K562 (cell line): ENCODE measurements at places on chromosomes 1 and 21.

DNA sequence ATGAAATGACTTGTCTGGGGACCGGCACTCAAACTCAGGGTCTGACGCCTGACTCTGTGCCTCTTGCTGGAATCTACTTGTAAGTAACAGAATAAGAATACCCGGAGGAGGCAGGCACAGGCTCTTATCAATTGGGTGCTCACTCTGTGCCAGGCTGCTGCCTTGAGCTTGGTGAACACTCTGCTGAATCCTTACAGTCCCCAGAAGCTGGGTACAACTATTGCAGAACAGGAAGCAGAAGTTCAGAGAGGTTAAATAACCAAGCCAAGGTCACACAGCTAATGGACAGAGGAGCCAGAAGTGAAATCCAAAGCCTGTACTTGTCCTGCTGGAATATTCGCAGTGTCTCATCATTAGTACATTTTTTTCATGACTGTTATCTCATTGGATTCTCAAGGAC is 86.0 kb downstream of the EPHB2 start:
- no peaks in the 10 kb centered on the region; the same call in 2 of the 3 replicates for H3K4me1 ChIP-seq
- DNase-seq, result no peak
- H3K27ac ChIP-seq, result no peak overlapping the region
- no peaks in the 10 kb centered on the region for H3K36me3 ChIP-seq
- H3K4me3 ChIP-seq, result no peak overlapping the region

- H3K27ac ChIP-seq, result no peak overlapping the region
- no peak overlapping the region for H3K4me3 ChIP-seq
These were observed 63.9 kb upstream of the CYP2J2 start for GRCh38 chr1:59990470-59990869.

DNA sequence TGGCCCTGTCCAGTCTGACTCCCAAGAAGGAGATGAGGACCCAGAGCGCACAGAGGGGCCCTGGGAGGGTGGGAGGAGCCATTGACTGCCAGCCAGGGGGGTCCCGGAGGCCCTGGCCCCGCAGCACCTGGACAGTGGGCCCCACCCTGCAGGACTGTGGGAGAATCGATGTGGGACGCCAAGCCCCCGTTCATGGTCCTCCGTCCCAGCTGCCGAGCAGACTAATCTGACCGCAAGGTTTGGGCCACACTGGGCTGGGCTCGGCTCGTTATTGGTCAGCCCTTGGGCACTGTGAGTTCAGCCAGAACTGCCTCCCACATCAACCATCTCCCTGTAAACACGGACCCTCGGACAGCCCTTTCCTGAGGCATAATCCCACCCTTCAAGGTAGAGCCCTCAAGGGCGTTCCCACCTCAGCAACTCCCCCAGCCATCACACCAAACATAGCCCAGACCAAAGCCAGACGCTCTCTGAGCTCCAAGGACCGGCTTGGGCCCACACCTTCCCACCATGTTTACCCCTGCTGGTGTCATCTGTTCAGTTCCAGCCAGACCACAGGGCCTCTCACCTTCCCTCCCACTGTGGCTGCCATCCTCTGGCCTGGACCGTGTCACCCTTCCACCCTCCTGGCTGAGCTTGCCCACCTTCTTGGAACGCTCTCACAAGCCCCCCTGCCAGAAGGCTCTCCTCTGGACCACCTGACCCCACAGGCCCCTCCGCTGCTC is 16.2 kb upstream of the POFUT2 start:
- H3K4me1 ChIP-seq, result peaks cover 29% of the 10 kb centered on the region
- H3K36me3 ChIP-seq, result no peaks in the 10 kb centered on the region
- DNase-seq, result no peak
- no peak overlapping the region for H3K27ac ChIP-seq
- no peak overlapping the region for H3K4me3 ChIP-seq
- H3K27me3 ChIP-seq, result no peaks in the 10 kb centered on the region; the same call in 2 of the 3 replicates

DNA sequence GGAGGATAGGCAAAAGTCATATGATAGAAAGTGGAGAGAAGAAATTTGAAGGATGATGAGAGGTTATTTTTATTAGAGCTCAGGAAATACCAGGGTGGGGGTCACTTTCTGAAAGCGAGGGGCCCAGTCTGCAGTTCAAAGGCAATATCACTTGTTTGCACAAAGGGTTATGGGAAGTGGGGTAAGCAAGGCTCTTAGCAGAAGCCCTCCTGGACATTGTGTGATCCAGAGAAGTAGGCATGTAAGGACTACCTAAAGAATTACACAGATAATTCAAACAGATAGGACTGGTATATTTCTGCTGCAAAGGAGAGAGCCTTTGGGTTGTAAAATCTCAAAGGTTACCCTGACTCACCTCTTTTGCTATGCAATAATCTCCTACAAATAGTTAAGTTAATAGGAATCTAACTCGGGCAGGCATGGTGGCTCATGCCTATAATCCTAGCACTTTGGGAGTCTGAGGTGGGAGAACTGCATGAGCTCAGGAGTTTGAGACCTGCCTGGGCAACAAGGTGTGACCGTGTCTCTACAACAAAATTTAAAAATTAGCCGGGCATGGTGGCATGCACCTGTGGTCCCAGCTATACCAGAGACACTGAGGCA is 25.2 kb upstream of the PRRC2C start:
- H3K27me3 ChIP-seq, result peaks cover 16% of the 10 kb centered on the region
- no peak overlapping the region for H3K4me3 ChIP-seq
- H3K36me3 ChIP-seq, result no peaks in the 10 kb centered on the region
- no peaks in the 10 kb centered on the region for H3K4me1 ChIP-seq

GRCh38 chr1:150321826-150322166 is 463 bp downstream of the PRPF3 start:
- H3K4me1 ChIP-seq, result peaks cover 5% of the 10 kb centered on the region
- DNase-seq, result no peak
- peak overlapping the region; percentile 92 for H3K4me3 ChIP-seq
- H3K36me3 ChIP-seq, result peaks cover 37% of the 10 kb centered on the region

- no peaks in the 10 kb centered on the region for H3K27me3 ChIP-seq
- no peak overlapping the region for H3K27ac ChIP-seq
- DNase-seq, result no peak
These were observed 2.8 kb upstream of the INPP5B start for GRCh38 chr1:37949524-37950152.

DNA sequence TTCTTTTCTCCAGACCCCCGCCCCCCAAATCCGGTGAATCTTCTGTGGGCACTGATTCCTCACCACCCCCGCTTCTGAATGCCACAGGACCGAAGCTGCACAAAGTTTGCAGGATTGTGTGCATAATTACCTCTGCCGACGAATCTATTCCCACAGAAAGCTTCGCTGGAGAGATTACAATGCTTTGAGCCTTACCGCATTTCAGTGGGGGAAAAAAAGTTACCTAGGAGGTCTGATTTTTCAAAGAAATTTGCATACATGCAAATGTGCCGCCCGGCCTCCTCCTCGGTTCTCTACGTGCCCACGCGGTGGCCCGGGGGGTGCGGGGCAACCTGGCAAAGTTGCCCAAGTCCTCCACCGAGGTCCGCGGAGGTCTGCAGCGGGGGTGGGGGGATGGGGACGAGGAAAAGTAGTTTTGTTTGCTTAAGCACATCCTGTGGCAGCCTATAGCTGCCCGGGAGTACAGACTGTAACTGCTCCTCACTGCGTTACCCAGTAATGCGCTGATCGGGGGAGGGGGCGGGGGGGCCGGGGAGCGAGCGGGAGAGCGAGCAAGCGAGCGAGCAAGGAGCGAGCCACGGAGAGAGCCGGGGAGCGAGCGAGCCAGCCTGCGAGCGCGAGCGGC is 563 bp upstream of the NFIA start:
- H3K27me3 ChIP-seq, result no peaks in the 10 kb centered on the region
- H3K4me1 ChIP-seq, result peaks cover 41% of the 10 kb centered on the region
- DNase-seq, result no peak
- peak overlapping the region; percentile 71; the same call in 2 of the 3 replicates for H3K27ac ChIP-seq

DNA sequence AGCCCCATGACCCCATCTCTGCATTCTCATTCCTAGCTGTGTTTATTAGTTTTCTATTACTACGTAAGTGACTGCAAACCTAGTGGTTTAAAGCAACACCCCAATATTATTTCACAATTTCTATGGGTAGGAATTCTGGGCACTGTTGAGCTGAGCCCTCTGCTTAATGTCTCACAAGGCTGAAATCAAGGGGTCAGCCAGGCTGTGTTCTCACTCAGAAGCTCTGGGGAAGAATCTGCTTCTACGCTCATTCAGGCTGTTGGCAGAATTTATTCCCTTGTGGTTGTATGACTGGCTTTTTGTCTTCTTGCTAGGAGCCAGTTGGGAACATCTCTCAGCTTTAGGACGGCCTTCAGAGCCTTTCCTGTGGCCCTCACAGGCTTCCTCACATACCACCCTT is 181.0 kb downstream of the GIPC2 start:
- no peak overlapping the region for H3K27ac ChIP-seq
- no peaks in the 10 kb centered on the region for H3K36me3 ChIP-seq
- no peaks in the 10 kb centered on the region for H3K4me1 ChIP-seq
- DNase-seq, result no peak
- no peaks in the 10 kb centered on the region for H3K27me3 ChIP-seq
- H3K4me3 ChIP-seq, result no peak overlapping the region

DNA sequence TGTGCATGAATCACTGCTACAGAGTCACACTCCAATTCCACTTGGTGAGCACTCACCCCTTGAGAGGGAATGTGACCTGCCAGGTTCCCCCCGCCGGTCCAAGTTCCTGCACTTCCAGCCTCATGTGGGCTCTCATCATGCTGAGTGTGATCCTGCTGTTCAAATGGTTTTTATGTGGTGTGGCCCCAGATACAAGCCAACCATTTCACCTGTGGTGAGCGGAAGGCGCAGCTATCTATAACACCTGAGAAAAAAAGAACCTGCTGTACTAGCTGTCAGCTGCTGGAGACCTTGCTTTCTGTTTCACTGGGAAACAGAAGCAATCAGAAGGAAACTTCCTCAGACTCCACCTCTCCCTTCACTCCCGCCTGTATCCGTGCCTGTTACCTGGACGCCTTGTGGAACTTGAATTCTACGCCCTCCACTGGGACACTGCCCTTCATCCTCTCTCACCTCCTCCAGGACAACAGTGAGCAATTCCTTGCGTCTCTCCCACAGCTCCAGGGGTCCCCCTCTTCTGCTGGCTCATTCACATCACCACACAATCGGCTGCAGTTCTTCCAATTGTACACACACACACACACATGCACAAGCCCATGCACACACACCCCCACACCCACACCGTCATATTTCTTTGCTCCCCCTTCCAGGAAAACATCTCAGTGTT is 64.4 kb upstream of the RPL11 start:
- H3K4me1 ChIP-seq, result 0 out of 3 replicates have a peak, but pooled peaks cover 2% of the 10 kb centered on the region
- H3K27me3 ChIP-seq, result peaks cover 27% of the 10 kb centered on the region
- no peak for DNase-seq
- H3K27ac ChIP-seq, result no peak overlapping the region
- no peak overlapping the region for H3K4me3 ChIP-seq

GRCh38 chr1:215018555-215018954 is 64.0 kb upstream of the KCNK2 start:
- no peak overlapping the region for H3K27ac ChIP-seq
- H3K27me3 ChIP-seq, result no peaks in the 10 kb centered on the region
- no peak overlapping the region for H3K4me3 ChIP-seq
- DNase-seq, result no peak

GRCh38 chr1:203495845-203496244 is 1.9 kb downstream of the OPTC start:
- DNase-seq, result no peak
- no peak overlapping the region for H3K27ac ChIP-seq
- peaks cover 55% of the 10 kb centered on the region for H3K27me3 ChIP-seq
- no peaks in the 10 kb centered on the region for H3K4me1 ChIP-seq

- H3K4me3 ChIP-seq, result no peak overlapping the region
- DNase-seq, result no peak
- H3K4me1 ChIP-seq, result peaks cover 65% of the 10 kb centered on the region
These were observed 54.2 kb downstream of the SLC19A1 start for GRCh38 chr21:45487891-45488600.

DNA sequence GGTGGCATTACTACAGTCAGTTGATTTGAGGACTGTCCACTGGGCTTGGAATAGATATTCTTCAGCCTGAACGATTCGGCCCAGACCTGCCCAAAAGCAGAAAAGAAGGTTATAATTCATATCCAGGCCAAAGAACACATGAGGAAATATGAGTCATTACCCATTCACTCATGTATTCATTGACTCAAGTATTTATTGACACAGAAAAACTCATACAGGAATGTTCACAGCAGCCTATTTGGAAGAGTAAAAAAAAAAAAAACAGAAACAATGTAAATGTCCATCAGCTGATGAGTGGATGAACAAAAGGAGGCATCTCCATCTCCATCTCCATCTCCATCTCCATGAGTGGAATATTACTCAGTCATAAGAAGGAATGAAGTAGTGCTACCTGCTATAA is 15.9 kb downstream of the ZMYND12 start:
- DNase-seq, result no peak
- no peaks in the 10 kb centered on the region for H3K4me1 ChIP-seq
- H3K27ac ChIP-seq, result no peak overlapping the region
- H3K4me3 ChIP-seq, result no peak overlapping the region
- no peaks in the 10 kb centered on the region for H3K36me3 ChIP-seq
- peaks cover 40% of the 10 kb centered on the region for H3K27me3 ChIP-seq

GRCh38 chr1:35443768-35444518 is 113.3 kb downstream of the KIAA0319L start:
- H3K27me3 ChIP-seq, result no peaks in the 10 kb centered on the region
- H3K27ac ChIP-seq, result no peak overlapping the region
- peaks cover 83% of the 10 kb centered on the region for H3K36me3 ChIP-seq
- no peak overlapping the region for H3K4me3 ChIP-seq

DNA sequence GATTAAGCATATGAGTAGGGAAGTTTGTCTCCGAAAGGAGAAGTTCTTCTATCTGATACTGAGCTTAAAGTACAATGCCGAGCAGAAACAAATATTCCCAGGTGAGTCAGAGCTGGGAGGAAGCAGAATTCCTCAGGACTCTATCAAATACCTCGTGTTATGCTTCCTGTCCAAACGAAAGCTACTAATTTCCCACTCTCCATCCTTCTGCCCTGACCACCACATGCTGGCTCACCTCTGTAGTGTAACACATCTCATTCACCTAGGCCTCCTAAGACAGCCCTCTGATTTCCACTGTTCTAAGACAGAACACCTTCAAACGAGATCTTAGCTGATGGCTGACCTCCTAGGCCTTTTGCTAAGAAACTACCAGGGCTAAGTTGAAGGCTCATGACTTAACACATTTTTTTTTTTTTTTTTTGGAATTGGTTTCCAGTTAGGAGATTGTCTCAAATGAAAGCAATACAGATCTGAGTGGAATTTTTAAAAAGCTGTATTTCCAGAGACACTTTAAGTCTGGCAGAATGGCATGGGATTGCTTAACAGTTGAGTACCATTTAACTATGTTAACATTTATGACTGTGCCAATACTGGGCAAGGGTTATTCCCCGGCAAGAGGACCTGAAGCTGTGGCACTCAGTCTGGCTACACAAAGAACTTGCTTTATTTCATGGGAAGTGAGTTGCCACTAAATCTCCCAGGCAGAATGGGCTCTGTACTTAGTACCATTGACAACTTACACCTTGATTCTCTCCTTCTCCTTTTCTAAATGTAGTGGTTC is 583.4 kb downstream of the DPYD start:
- H3K4me3 ChIP-seq, result no peak overlapping the region
- H3K36me3 ChIP-seq, result no peaks in the 10 kb centered on the region
- DNase-seq, result no peak

GRCh38 chr1:206005778-206006180 is 2.6 kb upstream of the RAB7B start:
- no peak overlapping the region for H3K4me3 ChIP-seq
- DNase-seq, result no peak
- H3K36me3 ChIP-seq, result no peaks in the 10 kb centered on the region
- peaks cover 20% of the 10 kb centered on the region for H3K27me3 ChIP-seq
- peaks cover 16% of the 10 kb centered on the region for H3K4me1 ChIP-seq
